Daoy (cell line): ENCODE measurements at places on chromosomes 1 and 21. TPM values are rescaled to one million over a fixed set of nuclear protein-coding genes. Genes with fewer than 3 reads are reported as not detected.

Gene PPIAL4G
- not detected in 2 replicates for total RNA-seq

Gene RIMS3
- total RNA-seq = 0.74 and 0.97 TPM in 2 replicates

Gene RGS1
- not detected in 2 replicates for total RNA-seq

Gene AIRE
- not detected in 2 replicates for total RNA-seq

Gene CAPZA1
- total RNA-seq = 322 and 342 TPM in 2 replicates

Gene CD52
- not detected in 2 replicates for total RNA-seq

Gene TSSK3
- 1.9 TPM in 1 of 2 replicates, not detected in the other for total RNA-seq

Gene CHI3L2
- total RNA-seq = 0.29 TPM in 1 of 2 replicates, not detected in the other

Gene TAL1
- 0.23 and 0.60 TPM in 2 replicates for total RNA-seq

Gene MROH9
- 0.06 TPM in 1 of 2 replicates, not detected in the other for total RNA-seq

Gene MAP1LC3C
- total RNA-seq = not detected in 2 replicates

Gene RHBDL2
- 0.80 and 1.4 TPM in 2 replicates for total RNA-seq

Gene OR6N1
- total RNA-seq = not detected in 2 replicates

Gene IL10
- total RNA-seq = not detected in 2 replicates

Gene SV2A
- 8.8 and 9.0 TPM in 2 replicates for total RNA-seq

Gene BARHL2
- not detected in 2 replicates for total RNA-seq

Gene FNDC7
- total RNA-seq = under 0.01 TPM in 1 of 2 replicates, not detected in the other

Gene C1QC
- not detected in 2 replicates for total RNA-seq

Gene BRDT
- not detected in 2 replicates for total RNA-seq

Gene WNT4
- 0.29 TPM in 1 of 2 replicates, not detected in the other for total RNA-seq

Gene MAN1C1
- 0.63 and 1.1 TPM in 2 replicates for total RNA-seq

Gene IKBKE
- 12.2 and 14.7 TPM in 2 replicates for total RNA-seq

Gene AMIGO1
- total RNA-seq = 3.2 and 3.7 TPM in 2 replicates

Gene TNFSF4
- 2.7 and 4.5 TPM in 2 replicates for total RNA-seq

Gene PCSK9
- 0.03 and 0.29 TPM in 2 replicates for total RNA-seq

Gene RAD54L
- 19.9 and 22.5 TPM in 2 replicates for total RNA-seq

Gene DHX9
- total RNA-seq = 190 and 197 TPM in 2 replicates

Gene PDZK1
- 0.69 and 1.3 TPM in 2 replicates for total RNA-seq

Gene METTL13
- 46.6 and 50.6 TPM in 2 replicates for total RNA-seq

Gene LAX1
- not detected in 2 replicates for total RNA-seq

Gene SSBP3
- total RNA-seq = 20.8 and 21.2 TPM in 2 replicates

Gene KCTD3
- total RNA-seq = 16.8 and 22.2 TPM in 2 replicates

Gene OPRD1
- 0.21 and 0.34 TPM in 2 replicates for total RNA-seq

Gene PODN
- total RNA-seq = not detected in 2 replicates

Gene RORC
- total RNA-seq = not detected in 2 replicates

Gene MX1
- total RNA-seq = 38.7 and 84.1 TPM in 2 replicates

Gene UMODL1
- 0.24 and 0.80 TPM in 2 replicates for total RNA-seq

Gene MYOC
- total RNA-seq = not detected in 2 replicates

Gene PKP1
- total RNA-seq = 0.18 and 0.34 TPM in 2 replicates

Gene NTNG1
- total RNA-seq = 3.2 and 3.4 TPM in 2 replicates

Gene LCE1A
- total RNA-seq = not detected in 2 replicates

Gene RNU1-3
- total RNA-seq = 306 and 832 TPM in 2 replicates

Gene FCGR1A
- total RNA-seq = not detected in 2 replicates

Gene RAB42
- total RNA-seq = 6.4 and 8.8 TPM in 2 replicates

Gene ARHGEF16
- 4.7 and 10.9 TPM in 2 replicates for total RNA-seq

Gene HAPLN2
- total RNA-seq = 0.23 TPM in 1 of 2 replicates, not detected in the other

Gene HSD3B2
- total RNA-seq = not detected in 2 replicates

Gene UBE2U
- total RNA-seq = not detected in 2 replicates

Gene ARHGEF10L
- total RNA-seq = 7.5 and 9.8 TPM in 2 replicates

Gene TMEM200B
- 2.1 and 5.5 TPM in 2 replicates for total RNA-seq

Gene ZSWIM5
- total RNA-seq = 1.4 and 1.8 TPM in 2 replicates

Gene PPM1J
- total RNA-seq = 0.06 TPM in 1 of 2 replicates, not detected in the other

Gene KCNE2
- not detected in 2 replicates for total RNA-seq
